ENCODE measurements at places on chromosomes 16 and 17.

DNA sequence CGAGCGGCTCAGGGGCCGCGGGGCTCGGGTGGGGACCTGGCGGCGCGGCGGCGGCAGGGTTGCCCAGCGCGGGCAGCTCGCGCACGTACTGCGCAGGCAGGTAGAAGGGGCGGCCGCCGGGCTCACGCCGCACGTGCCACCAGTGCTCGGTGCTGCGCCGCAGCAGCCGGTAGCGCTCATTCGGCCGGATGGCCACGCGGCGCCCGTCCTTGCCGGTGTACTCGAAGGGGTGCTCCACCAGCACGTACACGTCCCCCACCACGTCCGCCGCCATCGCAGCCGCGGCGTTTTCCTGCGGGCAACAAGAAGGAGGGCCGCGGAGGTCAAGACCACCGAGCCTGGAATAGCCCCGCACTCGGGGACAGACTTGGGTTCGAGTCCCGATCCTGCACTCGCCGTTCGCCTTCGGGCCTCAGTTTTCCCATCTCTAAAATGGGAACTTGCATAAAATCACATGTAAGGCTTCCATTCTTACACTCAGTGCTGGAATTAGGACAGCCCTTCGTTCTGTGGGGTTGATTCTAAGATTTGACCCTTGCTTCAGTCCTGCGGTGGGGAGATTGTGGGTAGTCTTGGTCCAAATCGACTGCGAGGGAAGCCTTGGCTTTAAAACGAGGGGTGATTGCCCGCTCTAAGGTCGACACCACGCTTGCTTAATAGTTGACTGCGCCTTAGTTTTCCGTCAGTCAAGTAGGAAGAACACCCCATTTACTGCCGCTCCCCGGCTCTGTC lies 2.5 kb downstream of the ARHGAP27 start:
- DNase-seq, result no peak

- no peak for DNase-seq
Measured at GRCh38 chr16:85612191-85612800, 826 bp upstream of the GSE1 start.

- DNase-seq, result no peak
Measured at GRCh38 chr17:76691379-76692191, 19.2 kb downstream of the MXRA7 start.

DNA sequence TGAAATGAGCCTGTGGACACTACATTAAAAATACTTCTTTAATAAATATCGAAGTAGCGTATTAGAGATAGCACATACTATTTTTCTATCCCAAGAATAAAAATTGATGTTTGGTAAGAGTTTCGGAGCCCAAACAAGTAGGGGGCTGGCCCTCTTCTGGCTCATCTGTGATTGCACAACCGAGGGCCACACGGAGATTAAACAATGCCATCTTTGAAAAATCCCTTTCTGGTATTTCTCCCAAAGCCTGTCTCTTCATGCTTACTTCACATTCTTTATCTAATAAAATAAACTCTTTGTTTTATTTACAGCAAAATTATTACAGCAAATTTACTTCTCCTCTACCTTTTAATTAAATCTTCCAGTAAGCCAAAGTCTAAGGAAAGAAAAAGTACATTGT lies 9.6 kb upstream of the MYH11 start:
- no peak for DNase-seq

DNA sequence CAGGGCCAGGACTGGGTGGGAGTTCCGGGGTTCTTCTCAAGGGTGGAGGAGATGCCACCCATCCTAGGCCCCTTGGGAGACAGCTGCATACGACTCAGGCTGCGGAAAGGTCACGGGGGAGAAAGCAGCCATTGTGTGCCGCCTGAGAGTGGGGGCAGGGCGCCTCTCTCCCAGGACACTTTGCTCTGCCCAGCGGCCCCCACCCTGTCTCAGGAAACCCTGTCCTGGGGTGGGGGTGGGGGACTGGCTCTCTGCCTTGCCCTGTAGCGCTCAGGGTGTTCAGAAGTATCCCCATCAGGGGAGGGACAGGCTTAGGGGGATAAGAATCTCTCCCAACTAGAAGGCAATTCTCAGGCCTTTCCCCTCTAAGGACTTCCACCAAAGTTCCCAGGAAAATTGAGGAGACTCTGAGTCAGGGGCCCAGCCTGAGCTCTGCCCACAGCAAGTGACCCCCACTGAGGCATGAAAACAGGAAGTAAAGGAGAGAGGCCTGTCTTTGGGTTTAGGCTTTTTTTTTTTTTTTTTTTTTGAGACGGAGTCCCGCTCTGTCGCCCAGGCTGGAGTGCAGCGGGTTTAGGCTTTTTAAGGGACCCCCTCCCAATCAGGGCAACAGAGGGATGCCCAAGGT lies 4.9 kb downstream of the GIT1 start:
- DNase-seq, result no peak

DNA sequence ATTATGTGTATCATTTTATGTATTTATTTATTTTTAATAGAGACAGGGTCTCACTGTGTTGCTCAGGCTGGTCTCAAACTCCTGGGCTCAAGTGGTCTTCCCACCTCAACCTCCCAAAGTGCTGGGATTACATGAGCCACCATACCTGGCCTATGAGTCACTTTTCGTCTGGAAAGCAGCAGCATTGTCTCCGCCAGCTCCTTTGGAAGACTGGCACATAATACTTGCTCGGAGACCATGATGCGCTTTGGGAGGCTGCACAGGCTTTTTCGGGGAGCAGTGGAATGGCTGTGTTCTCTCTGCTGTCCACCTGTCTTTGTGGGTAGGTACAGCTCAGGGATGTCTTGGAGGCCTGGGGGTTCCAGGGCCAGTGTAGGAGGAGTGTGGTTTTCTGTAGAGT lies 102.2 kb downstream of the AATF start:
- no peak for DNase-seq

GRCh38 chr16:56848029-56848936 lies 16.7 kb upstream of the SLC12A3 start:
- no peak for DNase-seq

DNA sequence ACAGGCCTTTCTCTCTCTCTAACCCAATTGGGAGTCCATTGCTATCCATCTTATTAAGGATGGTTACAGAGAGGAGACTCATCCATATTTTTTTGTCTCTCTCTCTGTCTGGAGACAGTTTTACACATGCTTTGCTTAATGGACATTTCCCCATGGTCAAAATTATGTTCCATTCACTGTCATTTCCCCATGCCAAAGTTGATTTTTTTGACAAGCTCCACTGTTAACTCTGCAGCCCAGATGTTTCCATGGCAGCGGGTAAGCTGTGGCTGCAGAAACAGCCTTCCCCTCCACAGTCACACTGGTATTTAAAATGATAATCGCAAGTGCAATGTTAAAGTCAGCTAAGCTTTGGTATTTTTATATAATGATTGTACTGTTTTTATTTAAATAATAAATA lies 63.9 kb upstream of the HLF start:
- no peak for DNase-seq

DNA sequence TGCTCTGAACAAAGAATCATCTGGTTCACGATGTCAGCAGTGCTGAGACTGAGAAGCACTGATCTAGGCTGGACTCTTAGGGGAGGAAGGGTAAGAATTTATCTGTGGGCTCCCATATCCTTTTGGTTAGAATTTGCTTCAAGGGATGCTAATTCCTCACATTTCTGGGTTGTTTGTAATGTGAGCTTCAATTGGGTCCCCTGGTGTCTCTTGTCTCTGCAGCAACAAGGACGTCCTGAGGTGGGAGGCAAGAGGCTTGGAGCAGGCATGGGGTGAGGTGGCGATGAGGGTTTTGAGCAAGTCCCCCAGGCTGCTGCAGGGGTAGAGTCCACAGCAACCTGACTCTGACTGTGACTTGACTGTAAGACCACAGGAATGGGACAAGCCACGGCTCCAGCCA lies 213.8 kb upstream of the NLRP1 start:
- no peak for DNase-seq

GRCh38 chr17:80759377-80759673 lies 214.7 kb downstream of the RPTOR start:
- DNase-seq, result no peak

DNA sequence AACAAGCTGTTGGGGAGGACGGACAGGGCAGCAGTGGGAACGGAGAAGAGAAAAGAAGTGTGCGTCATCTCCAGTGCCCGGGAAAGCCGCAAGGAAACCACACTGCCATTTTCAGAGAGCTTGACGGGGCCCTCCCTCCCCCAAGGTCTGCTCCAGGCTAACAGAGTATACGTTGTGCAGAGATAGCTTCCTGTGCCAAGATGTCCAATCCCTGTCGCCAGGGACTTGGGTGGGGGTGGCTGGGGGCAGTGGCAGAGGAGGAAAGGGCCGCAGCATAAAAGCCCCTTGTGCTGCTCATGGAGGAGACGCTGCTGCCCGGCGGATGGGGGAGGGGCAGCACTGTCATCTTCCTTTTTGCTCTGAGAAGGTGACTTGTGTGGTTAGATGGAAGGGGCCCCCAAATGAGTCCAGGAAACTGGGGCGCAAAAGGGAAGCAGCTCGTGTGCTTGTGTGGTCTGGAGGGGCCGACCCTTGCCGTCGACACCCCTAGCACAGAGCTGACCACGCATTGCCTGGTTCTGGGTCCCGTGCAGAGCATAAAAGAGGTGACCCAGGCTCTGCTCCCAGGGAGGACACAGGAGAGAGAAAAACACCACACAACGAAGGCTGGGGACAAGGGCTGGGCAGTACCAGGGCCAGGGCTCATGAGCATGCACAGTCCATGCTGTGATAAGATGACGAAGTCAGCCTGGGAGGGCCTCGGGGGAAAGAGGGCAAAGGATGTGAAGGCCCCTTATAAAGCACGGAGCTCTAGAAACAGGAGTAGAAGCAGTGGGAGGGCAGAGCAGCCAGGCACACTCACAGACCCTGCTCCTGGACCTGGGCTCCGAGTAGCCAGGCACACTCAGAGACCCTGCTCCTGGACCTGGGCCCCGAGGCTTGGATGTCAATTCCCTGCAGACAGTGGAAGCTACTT lies 372.7 kb downstream of the SLC39A11 start:
- peak; percentile 85 for DNase-seq

DNA sequence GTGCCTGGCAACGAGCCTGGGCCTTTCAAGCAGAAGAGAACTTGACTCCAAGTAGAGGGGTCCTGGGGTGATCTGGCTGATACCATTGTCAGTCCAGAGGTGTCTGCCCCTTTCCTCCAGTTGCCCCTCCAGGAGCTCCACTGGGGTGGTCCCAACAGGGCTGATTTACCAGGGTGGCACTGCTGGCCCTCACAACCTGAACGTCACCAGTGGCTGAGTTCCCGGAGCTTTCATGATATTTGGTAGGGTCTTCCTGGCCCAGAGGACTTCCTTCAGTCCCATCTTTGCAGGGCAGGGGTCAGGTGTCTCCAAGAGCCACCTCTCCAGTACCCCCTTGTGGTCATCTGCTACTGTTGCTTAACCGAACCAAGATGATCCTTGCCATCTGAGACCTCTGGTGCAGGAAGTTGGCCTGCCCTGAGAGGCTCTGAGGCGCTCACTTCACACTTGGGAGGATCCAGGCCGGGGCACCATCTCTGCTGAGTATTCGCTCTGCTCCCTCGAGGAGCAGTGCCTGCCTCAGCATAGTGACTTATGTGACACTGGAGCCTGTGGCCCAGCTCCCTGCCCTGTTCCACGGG lies 3.5 kb downstream of the LIMD2 start:
- peak; percentile 37 for DNase-seq

- DNase-seq, result no peak
Measured at GRCh38 chr16:683396-684070, 601 bp downstream of the JMJD8 start.

DNA sequence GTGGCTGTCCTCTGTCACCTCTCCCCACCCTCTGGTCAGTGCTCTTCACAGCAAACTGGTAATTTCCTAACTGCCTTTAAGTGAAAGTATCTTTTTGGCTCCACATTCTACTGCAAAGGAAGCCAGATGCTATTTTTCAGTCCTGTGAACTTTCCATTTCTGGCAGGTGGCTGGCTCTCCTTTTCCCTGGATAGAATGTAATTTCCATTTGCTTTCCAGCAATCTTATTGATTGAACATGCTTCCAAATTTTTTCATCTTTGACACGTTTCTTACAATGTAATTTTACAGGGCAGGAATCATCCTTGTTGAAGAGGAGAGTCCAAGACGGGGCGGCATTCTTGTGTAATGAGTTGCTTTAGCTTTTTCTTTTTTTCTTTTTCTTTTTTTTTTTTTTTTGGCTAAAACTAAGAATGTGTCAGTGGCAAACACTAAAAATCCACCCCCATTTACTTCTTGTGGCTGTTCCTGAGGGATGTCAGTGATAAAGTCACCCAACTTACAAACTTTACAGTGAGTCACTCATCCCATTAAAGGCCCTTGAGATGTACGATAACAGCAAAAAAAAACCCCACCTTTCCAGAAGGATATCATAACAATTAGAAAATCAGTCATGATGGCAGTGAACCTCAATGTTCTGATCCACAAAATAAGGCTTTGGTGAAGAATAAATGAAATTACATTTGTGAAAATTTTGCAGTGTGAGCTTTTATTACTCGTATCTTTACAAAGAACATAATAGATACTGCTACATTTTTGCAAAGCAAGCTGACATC lies 29.4 kb upstream of the PRKCA start:
- DNase-seq, result no peak

DNA sequence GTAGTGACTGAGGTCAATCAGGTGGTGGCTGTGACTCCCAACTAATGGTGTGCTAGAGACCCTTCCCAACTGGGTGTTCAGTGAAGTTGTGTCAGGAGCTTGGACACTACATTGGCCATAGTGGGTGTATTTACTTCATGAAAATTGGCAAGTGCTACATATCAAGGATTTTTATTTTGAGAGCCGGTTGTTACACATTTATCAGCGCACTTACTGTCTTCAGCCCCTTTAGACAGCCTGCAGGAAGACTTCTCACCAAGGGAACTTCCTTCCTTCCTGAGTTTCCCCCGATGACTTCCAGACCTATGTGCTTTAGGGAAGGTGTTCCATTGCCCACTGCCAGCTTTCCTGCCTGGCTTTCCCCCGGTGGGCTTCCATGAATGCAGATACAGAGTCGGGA lies 261.2 kb downstream of the CBLN1 start:
- DNase-seq, result no peak

DNA sequence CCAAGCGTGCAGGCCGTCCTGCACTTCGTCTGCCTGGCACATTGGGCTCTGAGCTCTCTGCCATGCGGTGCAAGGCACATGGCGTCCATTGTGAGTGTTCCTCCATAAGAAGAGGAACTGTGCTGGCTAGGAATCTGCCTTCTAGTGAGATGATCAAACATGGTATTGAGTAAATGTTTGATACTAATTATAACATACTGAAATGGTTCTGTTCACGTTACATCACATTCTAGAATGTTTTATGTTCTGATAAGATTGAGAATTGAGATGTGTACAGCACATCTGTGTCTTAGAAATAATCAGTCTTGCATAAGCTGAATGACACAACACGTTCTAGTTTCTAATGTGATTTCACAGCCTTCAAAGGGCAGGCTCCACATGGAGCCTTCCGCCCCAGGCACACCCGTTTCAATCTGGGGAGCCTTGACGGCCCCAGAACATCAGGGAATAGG lies 42.9 kb downstream of the USP10 start:
- no peak for DNase-seq

- no peak for DNase-seq
Measured at GRCh38 chr16:74101379-74102137, 195.1 kb upstream of the PSMD7 start.

GRCh38 chr16:17471719-17472461 lies 1.1 kb upstream of the XYLT1 start:
- DNase-seq, result no peak

- no peak for DNase-seq
Measured at GRCh38 chr16:14444979-14445810, 184.9 kb downstream of the PARN start.

Measured in DND-41 (cell line).